Myocyte (in vitro differentiated cells): ENCODE measurements at places on chromosomes 1 and 21. TPM values are rescaled to one million over a fixed set of nuclear protein-coding genes. Genes with fewer than 3 reads are reported as not detected.

SMG7 gene
- total RNA-seq = 20.0 and 24.0 TPM in 2 replicates

OR2T5 gene
- total RNA-seq = not detected in 2 replicates

DNA sequence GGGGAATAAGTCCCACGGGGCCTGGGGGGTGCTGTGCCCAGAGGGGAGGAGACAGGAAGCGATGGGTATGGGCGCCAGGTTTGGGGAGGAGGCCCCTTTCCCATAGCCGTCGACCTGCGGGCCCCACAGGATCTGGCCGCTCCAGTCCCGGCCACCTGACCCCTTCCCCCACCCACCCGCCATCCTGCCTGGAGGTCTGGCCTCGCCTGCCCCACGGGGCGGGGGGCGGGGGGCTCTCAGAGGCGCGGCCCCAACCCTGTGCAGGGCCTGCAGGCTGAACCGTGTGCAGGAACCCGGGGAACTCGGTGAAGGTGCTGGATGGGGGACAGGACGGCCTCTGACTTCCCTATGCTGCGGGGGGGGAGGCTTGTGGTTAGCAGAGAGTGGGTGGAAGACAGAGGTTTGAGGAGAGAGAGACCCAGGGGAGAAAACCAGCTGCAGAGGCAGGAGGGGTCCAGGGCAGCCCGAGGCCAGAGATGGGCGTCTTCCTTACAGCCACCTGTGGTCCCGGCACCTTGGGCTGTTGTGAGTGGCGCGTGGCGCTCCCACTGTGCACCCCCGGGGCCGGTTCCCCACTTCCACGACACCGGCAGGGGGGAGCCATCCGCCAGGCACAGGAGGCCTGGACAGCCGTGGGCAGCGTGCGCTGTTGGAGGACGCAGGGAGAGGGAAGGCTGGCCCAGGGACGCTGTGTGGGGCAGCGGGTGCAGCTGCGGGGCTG, 2.5 kb upstream of the TNFRSF18 start:
- no peak for DNase-seq

DNA sequence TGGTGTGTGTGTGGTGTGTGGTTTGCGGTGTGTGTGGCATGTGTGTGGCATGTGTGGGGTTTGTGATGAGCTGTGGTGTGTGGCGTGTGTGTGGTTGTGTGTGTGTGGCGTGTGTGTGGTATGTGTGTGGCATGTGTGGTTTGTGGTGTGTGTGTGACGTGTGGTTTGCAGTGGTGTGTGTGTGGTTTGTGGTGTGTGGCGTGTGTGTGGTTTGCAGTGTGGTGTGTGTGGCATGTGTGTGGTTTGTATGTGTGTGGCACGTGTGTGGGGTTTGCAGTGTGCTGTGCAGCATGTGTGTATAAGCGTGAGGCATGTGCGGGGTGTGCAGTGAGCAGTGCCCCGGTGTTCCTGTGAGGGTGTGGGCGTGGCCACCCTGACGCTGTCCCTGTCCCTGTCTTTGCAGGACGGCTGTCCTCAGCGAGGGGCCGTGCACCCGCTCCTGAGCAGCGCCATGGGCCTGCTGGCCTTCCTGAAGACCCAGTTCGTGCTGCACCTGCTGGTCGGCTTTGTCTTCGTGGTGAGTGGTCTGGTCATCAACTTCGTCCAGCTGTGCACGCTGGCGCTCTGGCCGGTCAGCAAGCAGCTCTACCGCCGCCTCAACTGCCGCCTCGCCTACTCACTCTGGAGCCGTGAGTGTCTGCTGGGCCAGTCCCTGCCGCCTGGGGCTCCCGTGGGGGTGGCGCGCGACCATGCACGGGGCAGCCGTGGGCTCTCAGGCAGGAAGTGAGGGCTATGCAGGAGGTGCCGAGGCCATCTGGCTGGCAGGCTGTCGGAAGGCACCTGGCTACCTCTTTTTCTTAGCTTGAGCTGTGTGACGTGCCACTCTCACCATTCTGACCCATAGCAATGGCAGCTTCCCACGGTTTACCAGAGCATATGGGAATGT, 52.6 kb upstream of the TRAPPC10 start:
- DNase-seq = no peak

DNA sequence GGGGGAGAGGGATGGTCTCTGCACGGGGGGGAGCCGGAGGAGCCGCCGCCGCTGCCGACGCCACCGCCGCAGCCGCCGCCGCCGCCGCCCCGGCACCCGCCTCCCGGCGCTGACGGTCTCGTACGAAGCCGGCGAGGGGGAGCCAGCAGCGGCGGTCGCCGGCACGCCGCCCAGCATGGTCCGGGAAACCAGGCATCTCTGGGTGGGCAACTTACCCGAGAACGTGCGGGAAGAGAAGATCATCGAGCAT, 311 bp downstream of the SPEN start:
- no peak for DNase-seq
